ENCODE measurements at places on chromosomes 7 and 10.
A peak's percentile ranks its signal among the peaks of the same experiment; 100 is the strongest.

DNA sequence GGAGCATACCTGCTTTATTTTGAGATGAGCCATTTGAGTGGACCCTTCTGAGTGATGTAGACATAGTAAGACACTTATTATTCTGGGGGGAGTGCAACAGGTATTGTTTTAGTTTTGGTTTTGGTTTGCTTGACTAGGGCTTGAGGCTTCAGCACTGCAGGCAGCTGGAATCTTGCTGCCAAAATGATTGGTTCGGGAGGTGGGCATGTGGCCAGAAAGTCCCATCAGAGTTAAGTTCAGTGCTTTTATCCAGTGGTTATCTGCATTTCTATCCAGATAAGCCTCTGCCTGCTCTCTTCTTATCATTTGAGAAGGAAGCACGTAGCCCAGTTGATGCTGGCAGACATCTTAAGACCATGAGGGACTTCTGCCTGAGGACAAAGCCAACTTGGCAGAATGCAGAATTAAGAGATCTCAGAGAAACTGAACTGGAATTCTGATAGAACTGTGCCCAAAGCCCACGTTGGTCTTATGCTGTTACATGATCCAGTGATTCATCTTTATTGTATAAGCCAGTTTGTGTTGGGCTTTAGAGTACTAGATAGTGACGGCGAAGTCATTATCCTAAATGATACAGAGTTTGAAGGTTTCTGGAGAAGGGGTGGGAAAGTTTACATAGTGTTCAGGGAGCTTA lies 9.6 kb upstream of the JAZF1 start:
- peaks cover 44% of the 10 kb centered on the region for H3K27me3 ChIP-seq
- no peaks in the 10 kb centered on the region for H3K36me3 ChIP-seq
- no peak overlapping the region for H3K27ac ChIP-seq

- DNase-seq, result no peak
- H3K4me1 ChIP-seq, result peaks cover 38% of the 10 kb centered on the region
Measured at GRCh38 chr10:69179089-69179742, 818 bp upstream of the SUPV3L1 start.

DNA sequence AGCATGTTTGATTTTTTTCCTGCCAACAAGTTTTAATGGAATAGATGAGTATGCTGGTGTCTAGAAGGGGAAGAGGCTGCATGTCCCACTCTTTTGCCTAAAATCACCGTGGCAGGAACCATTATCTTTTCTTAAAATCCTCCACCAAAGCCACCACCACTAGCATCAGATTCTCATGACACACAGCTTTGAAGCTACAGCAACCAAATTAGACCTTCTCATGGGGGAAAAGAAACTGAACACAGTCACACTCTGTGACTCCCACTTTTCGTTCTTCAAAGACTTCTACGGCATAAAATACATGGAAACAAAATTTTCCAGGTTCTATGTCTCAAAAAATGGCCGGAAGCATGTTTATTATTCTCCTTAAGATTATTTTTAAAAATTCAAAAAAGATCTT lies 81.8 kb downstream of the SGMS1 start:
- no peak for DNase-seq
- no peak overlapping the region for H3K4me3 ChIP-seq
- H3K27me3 ChIP-seq, result no peaks in the 10 kb centered on the region
- H3K4me1 ChIP-seq, result peaks cover 67% of the 10 kb centered on the region

DNA sequence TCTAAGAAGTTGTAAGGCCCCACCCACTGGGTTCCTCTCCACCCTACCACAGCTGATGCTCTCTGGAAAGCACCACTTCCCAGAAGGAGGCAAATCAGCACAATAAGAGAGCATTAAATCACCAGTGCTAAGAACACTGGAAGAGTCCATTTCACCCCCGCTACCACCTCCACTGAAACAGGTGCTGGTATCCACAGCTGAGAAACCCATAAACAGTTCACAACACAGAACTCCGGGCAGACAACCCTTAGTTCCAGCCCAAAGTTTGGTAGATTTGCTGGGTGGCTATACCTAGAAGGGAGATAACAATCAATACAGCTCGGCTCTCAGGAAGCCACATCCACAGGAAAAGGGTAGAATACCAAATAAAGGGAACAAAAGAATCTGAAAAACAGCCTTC lies 34.1 kb downstream of the ZNF680 start:
- DNase-seq, result no peak
- no peaks in the 10 kb centered on the region for H3K27me3 ChIP-seq
- H3K4me3 ChIP-seq, result no peak overlapping the region
- peaks cover 15% of the 10 kb centered on the region for H3K4me1 ChIP-seq
- H3K36me3 ChIP-seq, result peaks cover 71% of the 10 kb centered on the region
- peak overlapping the region; percentile 1 for H3K27ac ChIP-seq

GRCh38 chr7:11957956-11958355 lies 126.0 kb upstream of the THSD7A start:
- no peaks in the 10 kb centered on the region for H3K36me3 ChIP-seq
- H3K27ac ChIP-seq, result no peak overlapping the region
- H3K27me3 ChIP-seq, result no peaks in the 10 kb centered on the region
- no peaks in the 10 kb centered on the region for H3K4me1 ChIP-seq
- no peak overlapping the region for H3K4me3 ChIP-seq

GRCh38 chr10:24205821-24206220 lies 3.1 kb upstream of the KIAA1217 start:
- H3K27me3 ChIP-seq, result peaks cover 33% of the 10 kb centered on the region
- H3K4me3 ChIP-seq, result no peak overlapping the region
- peaks cover 14% of the 10 kb centered on the region for H3K4me1 ChIP-seq
- no peaks in the 10 kb centered on the region for H3K36me3 ChIP-seq
- H3K27ac ChIP-seq, result no peak overlapping the region

GRCh38 chr7:27697861-27698430 lies 35.3 kb upstream of the HIBADH start:
- no peak overlapping the region for H3K4me3 ChIP-seq
- no peaks in the 10 kb centered on the region for H3K36me3 ChIP-seq
- no peak overlapping the region for H3K27ac ChIP-seq
- DNase-seq, result peak; percentile 26
- peaks cover 3% of the 10 kb centered on the region for H3K27me3 ChIP-seq

GRCh38 chr7:69411466-69411865 lies 186.8 kb upstream of the AUTS2 start:
- H3K4me1 ChIP-seq, result no peaks in the 10 kb centered on the region
- no peak for DNase-seq
- H3K27ac ChIP-seq, result no peak overlapping the region
- H3K4me3 ChIP-seq, result no peak overlapping the region

- H3K4me3 ChIP-seq, result no peak overlapping the region
- H3K36me3 ChIP-seq, result no peaks in the 10 kb centered on the region
- no peak overlapping the region for H3K27ac ChIP-seq
- no peak for DNase-seq
Measured at GRCh38 chr10:24533981-24534380, 189.7 kb downstream of the ARHGAP21 start.

DNA sequence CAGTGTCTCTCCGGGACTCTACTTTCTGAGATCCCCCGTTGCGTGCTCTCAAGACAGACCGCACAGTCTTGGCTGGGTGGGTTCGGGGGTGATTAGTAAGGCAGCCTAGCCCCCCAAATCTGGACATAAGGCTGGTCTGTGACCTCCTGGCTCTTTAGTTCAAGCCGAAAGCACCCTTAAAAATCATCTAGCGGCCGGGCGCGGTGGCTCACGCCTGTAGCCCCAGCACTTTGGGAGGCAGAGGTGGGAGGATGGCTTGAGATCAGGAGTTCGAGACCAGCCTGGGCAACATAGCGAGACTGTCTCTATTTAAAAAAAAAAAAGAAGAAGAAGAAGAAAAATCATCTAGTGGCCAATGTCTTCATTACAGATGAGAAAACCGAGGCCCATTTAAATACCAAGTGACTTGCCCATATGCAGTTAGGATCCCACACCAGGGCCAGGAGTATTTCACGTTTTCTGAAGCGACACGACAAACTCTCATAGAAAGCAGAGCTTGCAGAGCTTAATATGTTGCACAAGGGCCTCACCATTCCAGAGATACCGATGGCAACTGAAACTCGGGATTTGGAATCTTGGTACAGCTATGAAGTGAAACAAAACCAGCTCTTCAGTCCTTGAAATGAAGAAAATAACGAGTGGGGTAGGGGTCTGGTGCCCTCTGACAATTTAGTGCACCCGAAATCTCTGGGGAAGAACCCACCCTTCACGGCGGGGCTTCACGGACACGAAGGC lies 703 bp upstream of the HILPDA start:
- H3K27ac ChIP-seq, result peak overlapping the region; percentile 90
- peaks cover 23% of the 10 kb centered on the region for H3K27me3 ChIP-seq
- DNase-seq, result no peak
- H3K4me3 ChIP-seq, result peak overlapping the region; percentile 94
- peaks cover 58% of the 10 kb centered on the region for H3K4me1 ChIP-seq

DNA sequence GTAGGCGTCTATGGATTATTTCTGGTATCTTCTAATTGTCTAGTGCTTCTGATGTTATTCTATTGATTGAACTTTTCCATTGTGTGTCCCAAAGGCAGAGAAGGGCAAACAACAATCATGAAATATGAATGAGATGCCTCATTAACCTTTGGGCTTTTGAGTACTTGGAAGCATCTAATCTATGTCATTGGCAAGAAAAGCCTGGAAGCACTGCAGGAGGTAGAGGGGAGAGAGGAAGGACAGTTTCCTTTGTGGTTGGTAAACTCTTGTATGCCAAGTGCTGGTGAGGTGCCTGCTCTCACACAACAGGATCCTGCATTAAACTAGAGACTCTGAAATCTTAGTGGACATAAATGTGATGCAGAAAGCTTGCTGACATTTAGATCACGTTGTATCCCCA lies 155.2 kb upstream of the TPK1 start:
- no peak overlapping the region for H3K4me3 ChIP-seq
- H3K27ac ChIP-seq, result no peak overlapping the region
- DNase-seq, result no peak
- no peaks in the 10 kb centered on the region for H3K36me3 ChIP-seq
- no peaks in the 10 kb centered on the region for H3K4me1 ChIP-seq
